ENCODE measurements at places on chromosomes 5 and 9.

GRCh38 chr9:100083448-100084127, 15.2 kb downstream of the ERP44 start:
- DNase-seq: no peak

DNA sequence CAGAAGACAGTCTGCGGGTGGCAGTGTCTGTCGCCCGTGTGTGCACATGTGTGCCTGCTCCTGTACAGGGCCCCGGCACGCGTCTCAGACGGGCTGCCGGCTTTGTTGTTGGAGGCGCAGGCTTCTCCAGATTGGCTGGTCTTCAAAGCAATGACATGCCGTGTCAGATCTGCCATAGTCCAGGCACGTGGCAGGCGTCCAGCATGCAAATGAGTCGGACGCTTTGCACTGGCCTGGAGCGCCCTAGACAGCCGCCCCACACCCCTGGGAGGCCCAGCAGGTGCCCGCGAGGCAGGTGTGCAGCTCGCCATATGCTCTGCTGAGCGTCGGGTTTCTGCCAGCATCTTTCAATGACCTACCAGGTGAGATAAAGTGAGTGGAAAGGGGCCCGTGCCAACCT, 71.5 kb downstream of the GADD45G start:
- DNase-seq: no peak

DNA sequence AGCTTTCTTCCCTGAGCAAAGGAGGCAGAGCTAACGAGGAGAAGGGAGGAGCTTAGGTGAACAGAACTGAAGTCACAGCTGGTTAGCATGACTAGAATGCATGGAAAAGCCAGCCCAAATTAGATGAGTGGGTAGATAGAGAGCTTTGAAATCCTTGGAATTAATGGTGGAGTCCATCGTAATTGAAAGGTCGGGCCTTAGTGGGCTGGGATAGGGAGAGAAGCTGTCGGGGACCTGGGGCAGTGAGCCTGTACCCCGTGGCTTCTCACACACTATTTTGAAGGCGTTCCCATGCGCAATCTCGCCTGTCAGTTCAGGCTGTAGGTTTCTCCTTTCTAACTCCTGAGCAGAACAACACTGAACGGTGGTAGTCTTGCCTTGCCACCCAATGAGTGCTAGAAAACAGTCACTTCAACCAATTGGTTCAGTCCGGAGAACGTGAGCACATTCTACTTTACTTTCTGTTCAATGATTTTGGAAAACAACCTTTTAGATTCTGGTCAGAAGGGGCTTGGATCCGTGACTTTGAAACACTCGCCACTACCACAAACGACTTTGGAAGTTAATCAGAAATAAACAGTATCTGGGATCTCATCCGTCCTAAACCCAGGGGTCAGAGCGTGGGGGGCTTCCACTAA, 655 bp upstream of the RAI14 start:
- DNase-seq: peak; percentile 65

- DNase-seq: no peak
Observed at GRCh38 chr5:148719605-148720004, 65.3 kb upstream of the HTR4 start.

- DNase-seq: no peak
Observed at GRCh38 chr9:124438091-124438490, 12.2 kb upstream of the ADGRD2 start.

DNA sequence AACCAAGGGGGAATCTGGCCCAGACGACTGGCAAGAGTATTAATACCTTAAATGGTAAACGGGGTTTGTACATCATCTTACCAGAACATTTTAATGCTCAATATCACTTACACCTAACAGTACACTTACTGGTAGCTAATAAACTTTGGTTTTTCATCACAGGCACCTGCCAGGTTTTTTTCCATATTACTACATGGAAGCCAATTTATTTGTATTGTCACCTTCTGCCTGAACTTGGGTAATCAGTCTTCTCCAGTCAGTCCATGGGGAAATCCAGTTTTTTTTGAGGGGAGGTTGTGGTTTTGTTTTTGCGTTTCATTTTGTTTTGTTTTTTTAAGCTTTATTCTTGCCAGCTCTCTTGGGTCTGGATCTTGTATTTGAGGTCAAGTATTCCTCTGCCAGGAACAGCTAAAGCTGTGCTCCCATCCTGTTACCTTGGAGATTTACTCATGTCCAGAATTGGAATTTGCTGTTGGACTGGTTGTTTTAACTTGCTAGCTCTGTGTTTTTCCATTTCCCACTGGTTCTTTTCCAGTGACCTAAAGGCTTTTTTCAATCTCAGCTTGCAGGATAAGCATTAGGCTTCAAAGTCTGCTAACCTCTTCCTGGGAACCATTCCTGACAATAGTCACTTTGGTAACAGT, 11.1 kb upstream of the NADK2 start:
- DNase-seq: no peak

DNA sequence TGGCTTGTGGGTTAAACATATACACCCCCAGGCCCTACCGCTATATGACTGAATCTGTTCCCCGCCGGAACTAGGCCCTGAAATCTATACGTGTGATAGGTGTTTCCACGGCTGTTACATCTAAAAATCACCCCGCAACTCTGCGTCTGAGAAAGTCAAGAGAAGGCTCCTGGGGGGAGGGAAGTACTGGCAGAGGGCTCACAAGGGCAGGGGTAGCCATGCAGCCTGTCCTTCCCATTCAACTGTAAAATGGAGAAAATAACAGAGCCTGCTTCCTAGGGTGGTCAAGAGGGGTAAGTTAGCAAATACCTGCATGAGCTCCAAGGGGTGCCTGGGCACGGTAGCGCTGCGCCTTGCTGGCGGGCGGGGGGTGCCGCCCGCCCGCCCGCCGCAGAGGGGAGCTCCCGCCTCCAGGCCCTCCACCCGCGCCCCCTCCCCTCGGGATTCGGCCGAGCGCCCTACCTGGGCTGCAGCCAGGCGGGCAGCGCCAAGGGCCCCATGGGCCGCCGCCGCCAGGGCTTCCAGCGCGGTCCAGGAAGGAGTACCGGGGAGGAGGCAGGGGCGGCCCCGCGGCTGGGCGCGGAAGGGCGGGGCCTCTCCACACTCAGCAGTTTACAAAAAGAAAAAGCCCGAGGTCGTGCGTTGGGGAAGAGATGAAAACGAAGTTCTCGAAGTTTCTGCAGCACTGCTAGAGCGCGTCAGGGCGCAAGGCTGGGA, at the start of gene HACD4:
HACD4 (minus strand) TSS at position 550 of the 717 bp plus-strand sequence; CDS start at position 500, 50 bp downstream.
- DNase-seq: peak; percentile 28

- no peak for DNase-seq
Observed at GRCh38 chr9:89165341-89165740, 13.3 kb downstream of the SHC3 start.

GRCh38 chr9:95383185-95383676, 65.7 kb upstream of the FANCC start:
- DNase-seq: no peak

DNA sequence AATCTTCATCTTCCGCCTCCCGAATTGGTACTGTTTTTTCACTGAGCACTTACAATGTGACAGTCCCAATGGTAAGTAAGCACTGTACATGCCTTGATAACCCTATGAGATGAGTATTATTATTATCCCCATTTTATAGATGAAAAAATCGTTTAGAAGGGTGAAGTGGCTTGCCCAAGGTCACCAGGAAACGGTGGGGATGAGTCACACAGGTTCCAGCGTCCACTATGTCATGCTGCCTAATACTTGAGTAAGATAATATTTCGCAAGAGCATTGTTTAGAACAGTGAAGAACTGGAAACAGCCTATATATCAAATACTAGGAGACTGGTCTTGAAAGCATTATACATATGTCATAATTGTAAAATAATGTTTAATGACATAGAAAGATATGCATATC, 12.9 kb downstream of the HAND1 start:
- no peak for DNase-seq

- DNase-seq: no peak
Observed at GRCh38 chr9:137030006-137030405, 1.9 kb downstream of the FUT7 start.

GRCh38 chr9:83656952-83657351, 34.0 kb downstream of the IDNK start:
- no peak for DNase-seq

DNA sequence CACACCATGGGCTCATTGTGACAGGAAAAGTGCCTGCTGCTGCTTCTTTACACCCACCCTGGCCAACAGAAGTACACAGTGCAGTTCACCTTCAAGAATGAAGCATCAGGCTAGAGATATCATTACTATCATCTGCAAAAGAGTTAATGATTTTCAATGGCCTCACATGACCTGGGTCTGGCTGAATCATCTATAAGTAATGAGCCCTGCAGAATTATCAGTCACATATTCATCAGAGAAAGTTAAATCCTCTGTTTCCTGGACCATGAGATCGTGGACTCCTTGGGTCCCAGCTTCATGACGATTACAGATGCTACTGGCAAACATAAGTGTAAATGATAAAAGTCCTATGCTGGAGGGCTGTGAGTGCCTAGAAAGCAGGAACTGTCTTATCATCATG, 8.3 kb downstream of the BAG1 start:
- DNase-seq: no peak

DNA sequence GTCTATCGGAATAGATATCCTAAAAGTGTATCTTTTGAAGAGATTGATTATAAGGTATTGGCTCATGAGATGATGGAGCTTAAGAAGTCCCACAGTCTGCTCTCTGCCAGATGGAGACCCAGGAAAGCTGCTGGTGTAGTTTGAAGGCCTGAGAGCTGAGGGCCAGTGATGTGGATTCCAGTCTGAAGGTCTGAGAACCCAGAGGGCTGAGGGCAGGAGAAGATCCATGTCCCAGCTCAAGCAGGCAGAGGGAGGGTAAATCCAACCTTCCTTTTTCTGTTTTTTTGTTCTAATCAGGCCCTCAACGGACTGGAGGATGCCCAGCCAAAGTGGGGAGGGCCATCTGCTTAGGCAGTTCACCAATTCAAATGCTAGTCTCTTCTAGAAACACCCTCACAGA, 11.0 kb upstream of the ABL1 start:
- no peak for DNase-seq

GRCh38 chr5:62475072-62475471, 62.5 kb downstream of the IPO11 start:
- no peak for DNase-seq

- DNase-seq: no peak
Observed at GRCh38 chr5:76408104-76408654, 5.1 kb downstream of the IQGAP2 start.

GRCh38 chr9:134313470-134313869, 12.8 kb upstream of the RXRA start:
- DNase-seq: no peak

DNA sequence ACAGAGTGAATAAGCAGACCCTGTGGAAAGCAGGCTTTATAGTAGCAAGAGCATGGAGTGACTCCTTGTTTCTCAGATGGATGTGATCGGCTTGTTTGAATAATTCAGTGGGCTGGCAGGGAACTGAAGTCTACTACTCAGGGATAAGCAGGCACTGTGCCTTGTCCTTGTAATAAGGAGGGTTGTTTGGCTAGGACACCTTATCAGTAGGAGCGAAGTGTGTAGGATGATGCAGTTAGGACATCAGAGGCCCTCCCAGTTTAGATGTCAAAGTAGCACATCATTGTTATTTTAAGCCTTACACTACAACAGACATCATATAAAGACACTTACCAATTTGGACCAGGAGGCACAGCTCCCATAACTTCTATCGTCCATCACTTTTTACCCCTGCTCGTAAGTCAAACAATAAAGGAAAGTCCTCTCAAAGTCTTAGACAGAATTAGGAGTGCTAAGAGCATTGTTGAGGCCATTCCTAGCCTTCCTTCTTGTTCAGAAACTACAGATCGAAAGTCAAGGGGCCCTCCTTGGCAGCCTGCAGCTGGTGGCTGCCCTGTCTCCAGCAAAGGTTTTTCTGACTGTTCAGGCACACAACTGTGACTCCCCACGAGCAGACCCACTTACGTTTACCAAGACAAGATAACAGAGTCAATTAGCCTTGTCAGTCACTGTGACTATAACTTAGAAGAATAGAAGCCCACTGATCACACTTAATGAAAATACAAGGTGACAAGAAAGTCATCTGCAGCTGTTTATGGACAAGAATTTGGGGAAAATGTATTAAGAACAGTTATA, 218.6 kb downstream of the SNX18 start:
- no peak for DNase-seq

DNA sequence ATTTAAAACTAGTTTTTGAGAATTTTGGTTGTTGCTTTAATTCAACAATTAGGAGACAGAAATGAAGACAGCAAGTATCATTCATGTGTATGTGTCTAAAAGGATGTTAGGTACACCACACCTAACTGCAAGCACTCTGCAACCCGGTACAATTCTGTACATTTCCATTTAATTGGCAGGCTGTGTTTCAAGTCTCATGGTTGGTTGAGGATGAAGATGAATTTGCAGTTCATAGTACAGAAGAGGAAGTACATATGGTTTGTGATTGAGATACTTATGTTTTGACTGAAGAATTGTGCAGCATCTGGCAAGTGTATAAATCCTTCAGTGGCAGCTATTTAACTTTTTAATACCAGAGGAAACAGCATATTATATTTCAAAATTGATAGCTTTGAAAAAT, 628.7 kb upstream of the ZNF608 start:
- DNase-seq: no peak

DNA sequence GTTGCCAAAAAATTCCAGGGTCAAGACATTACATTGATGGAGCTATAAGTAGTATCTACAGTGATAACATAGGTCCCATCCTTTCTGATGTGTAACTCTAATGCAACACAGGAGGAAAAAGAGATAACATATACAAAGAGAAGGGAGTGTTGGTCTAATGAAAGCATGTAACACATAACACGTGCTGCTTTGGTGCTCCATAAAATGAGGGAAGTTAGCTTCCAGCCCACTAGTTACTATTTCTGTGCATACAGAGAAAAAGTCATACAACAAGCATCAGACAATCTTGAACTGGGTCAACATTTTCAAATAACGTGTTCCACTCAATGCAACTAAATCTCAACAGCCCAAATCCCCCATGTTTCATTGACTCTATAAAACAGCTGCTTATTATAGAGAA, 11.7 kb downstream of the MLLT3 start:
- no peak for DNase-seq

DNA sequence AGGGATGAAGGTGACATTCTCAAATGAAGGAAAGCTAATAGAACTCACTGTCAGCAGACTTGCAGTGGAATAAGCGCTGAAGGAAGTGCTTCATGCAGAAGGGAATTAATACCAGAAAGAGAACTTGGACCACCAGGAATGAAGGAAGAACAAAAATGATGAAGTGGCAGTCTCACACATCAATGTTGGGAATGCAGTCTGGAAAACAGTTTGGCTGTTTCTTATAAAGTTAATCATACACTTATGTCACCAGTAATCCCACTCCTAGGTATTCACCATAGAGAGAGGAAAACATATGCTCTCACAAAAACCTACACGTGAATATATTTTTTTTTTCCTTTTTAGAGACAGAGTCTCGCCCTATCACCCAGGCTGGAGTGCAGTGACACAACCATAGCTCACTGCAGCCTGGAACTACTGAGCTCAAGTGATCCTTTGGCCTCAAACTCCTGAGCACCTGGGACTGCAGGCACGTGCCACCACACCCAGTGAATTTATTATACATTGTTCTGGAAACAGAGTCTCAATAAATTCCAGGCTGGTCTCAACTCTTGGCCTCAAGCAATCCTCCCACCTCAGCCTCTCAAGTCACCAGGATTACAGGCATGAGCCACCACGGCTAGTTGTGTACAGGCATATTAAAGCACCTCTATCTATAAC, 81.2 kb downstream of the ROR2 start:
- DNase-seq: no peak

- DNase-seq: no peak
Observed at GRCh38 chr5:176772271-176773210, 37.8 kb upstream of the UNC5A start.

- DNase-seq: no peak
Observed at GRCh38 chr5:146458894-146459293, 11.8 kb downstream of the TCERG1 start.

GRCh38 chr5:103436112-103436511, 126.5 kb downstream of the NUDT12 start:
- DNase-seq: no peak
